ENCODE measurements at places on chromosomes 11 and 22. TPM values are rescaled to one million over a fixed set of nuclear protein-coding genes. Genes with fewer than 3 reads are reported as not detected.

Gene SLC22A8
- not detected for total RNA-seq

Gene NXPE1
- total RNA-seq: not detected

GRCh38 chr11:2991452-2992233, 486 bp downstream of the NAP1L4 start:
- DNase-seq: no peak

DNA sequence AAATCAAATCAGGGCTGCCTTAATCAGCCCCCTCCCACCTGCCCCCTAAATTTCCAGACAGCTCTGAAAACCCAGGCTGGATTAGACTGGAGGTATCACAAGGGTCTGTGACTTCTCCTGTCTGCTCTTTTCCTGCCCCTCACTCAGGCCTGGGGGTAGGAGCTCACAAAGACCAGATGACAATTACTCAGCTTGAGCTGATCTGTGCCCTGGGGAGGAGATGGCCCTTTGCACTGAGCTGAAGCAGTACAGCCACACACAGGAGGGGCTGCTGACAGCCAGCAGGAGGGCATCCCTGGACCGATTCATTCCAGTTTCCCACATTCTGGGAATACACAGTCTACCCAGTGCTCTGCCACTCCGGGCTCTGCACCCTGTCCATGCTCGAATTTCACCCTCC, 4.2 kb downstream of the ABCC8 start:
- DNase-seq: no peak

DNA sequence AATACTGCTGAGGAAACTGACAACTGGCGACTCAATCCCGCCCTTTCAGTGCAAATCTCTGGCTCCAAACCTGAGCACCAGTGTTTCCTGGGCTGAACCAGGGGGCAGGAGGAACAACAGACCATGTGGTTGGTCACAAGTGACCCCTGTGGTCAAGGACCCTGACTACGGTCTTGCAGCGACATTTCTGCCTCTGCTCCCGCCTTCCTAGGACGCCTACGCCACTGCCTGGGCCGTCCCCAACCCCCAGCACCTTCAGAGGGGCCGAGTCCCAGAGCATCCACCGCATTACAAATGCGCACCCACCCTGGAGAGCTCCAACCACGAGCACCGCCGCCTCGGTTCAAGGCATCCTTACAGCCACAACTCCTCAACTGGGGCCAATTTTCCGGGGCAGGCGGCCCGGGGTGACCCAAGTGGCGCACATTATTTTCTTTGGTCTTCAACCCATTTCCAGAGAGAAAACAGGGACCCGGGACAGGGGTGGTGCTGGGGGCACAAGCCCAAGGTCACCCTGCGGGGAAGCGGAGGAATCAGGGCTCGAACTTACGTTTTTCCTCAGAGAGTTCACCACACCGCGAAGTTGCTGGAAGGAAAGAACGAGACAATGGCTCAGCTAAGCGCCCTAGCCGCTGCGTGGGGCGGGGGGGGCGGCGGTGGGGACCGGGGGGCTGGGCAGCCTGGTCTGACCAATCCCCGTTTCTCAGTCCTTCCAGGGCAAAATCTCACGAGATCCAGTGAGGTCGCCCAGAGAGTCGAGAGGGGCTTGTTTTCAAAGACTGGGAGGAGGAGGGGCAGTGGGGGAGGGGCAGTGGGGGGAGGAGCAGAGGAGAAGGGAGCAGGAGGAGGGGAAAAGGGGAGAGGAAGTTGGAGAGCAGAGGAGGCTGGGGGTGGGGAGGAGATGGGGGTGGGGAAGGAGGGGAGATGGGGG, 1.8 kb downstream of the PRAME start:
- DNase-seq: no peak

GRCh38 chr11:1970956-1971355, 23.8 kb downstream of the MRPL23 start:
- DNase-seq: no peak

All from foreskin keratinocyte (primary cell).